Activated CD4-positive, alpha-beta T cell treated with anti-CD3 and anti-CD28 coated beads for 36 hours (primary cell): ENCODE measurements at places on chromosomes 2 and 18.

DNA sequence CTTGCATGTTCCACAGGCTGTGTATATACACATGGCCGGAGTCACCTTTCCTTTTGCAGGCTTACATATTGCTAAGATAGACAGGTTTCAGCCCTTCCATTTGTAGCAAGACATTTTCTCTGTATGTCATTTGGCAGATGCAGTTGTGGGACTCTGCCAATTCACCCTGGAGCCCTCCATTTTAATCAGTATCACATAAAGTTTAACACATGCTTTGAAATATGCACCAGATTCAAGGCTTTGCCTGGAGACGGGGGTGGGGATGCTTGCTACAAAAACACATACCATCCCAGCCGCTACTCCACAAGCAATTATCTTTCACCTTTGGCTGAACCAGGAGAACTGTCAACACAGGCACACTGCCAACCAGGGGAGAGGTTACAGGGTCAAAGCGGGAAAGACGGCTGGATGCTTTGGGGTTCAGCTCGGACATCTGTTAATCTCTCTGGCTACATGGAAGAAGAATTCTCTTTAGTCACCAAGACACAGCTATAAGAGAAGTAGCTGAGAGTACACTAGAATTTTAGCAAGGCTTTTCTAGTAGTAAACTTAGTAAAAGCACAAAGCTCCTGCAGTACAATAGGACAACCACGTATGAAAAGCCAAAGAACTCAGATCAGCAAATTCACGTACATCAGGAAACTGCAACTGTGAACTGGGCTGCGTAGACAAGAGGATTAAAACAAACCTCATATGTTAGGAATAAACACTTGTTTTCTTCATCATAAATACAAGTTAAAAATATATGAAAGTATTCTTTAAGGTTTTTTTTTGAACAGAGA, 130.9 kb downstream of the EXOC6B start:
- H3K27me3 ChIP-seq = no peaks in the 10 kb centered on the region
- peaks cover 2% of the 10 kb centered on the region for H3K36me3 ChIP-seq
- no peaks in the 10 kb centered on the region for H3K4me1 ChIP-seq
- H3K27ac ChIP-seq = no peak overlapping the region
- no peak for DNase-seq

GRCh38 chr2:133816037-133816436, 247.8 kb upstream of the NCKAP5 start:
- no peak for DNase-seq
- H3K36me3 ChIP-seq = no peaks in the 10 kb centered on the region
- no peak overlapping the region for H3K4me3 ChIP-seq
- H3K27ac ChIP-seq = no peak overlapping the region

DNA sequence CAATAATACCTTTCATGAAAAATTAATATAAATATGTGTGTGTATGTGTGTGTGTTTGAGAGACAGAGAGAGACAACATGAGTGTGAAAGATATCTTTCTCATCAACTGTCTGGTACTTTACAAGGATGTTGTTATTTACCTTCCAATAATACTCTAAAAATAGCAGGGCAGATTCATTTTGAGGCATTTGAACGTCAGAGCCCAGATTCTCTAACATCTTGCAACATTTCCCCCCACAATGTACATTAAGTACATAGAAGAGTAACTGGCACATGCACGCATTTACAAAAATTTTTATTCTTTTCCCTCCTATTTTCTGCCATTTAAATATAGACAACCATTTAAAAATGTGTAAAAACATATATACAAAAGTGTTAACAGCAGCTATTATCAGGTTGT, 100.9 kb downstream of the PID1 start:
- H3K27ac ChIP-seq = no peak overlapping the region
- H3K4me1 ChIP-seq = no peaks in the 10 kb centered on the region
- no peak overlapping the region for H3K4me3 ChIP-seq
- DNase-seq = no peak

- peaks cover 39% of the 10 kb centered on the region for H3K36me3 ChIP-seq
- no peaks in the 10 kb centered on the region for H3K27me3 ChIP-seq
- H3K4me1 ChIP-seq = peaks cover 15% of the 10 kb centered on the region
- no peak overlapping the region for H3K4me3 ChIP-seq
These were observed 34.7 kb downstream of the SPOPL start for GRCh38 chr2:138536302-138536701.

DNA sequence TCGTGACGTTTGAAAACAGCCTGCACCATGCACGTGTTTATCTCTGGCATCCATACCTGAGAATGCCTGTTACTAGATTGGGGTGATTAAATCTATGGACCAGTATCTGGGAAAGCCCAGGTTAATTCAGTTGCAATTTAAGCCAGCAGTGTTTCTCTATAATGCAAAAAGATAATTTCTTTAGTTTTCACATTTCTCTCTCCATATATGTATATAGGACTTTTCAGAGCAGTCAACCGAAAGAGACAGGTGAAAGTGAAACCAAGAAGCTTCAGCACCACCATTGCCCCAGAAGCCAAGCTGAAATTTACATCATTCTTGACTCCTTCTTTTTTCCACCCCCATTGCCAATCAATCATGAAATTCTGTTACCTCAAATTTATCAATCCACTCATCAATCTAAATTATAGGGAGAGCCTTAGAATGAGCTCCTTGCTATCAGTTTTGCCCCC, 2.7 kb upstream of the LRP2 start:
- H3K27me3 ChIP-seq = peaks cover 38% of the 10 kb centered on the region
- peaks cover 29% of the 10 kb centered on the region for H3K4me1 ChIP-seq
- H3K4me3 ChIP-seq = peak overlapping the region; percentile 86
- H3K36me3 ChIP-seq = peaks cover 3% of the 10 kb centered on the region

GRCh38 chr2:8389431-8390108, 292.3 kb upstream of the ID2 start:
- peaks cover 6% of the 10 kb centered on the region for H3K4me1 ChIP-seq
- DNase-seq = no peak
- peaks cover 3% of the 10 kb centered on the region for H3K36me3 ChIP-seq
- no peak overlapping the region for H3K27ac ChIP-seq
- H3K27me3 ChIP-seq = no peaks in the 10 kb centered on the region
- H3K4me3 ChIP-seq = no peak overlapping the region

- H3K36me3 ChIP-seq = no peaks in the 10 kb centered on the region
- H3K4me3 ChIP-seq = no peak overlapping the region
- H3K4me1 ChIP-seq = peaks cover 7% of the 10 kb centered on the region
- no peak for DNase-seq
These were observed 6.0 kb upstream of the ANKRD29 start for GRCh38 chr18:23668731-23669130.

- H3K36me3 ChIP-seq = peaks cover 14% of the 10 kb centered on the region
- H3K4me1 ChIP-seq = peaks cover 57% of the 10 kb centered on the region
- peak overlapping the region; percentile 90 for H3K27ac ChIP-seq
- no peak for DNase-seq
- H3K27me3 ChIP-seq = peaks cover 7% of the 10 kb centered on the region
- peak overlapping the region; percentile 70 for H3K4me3 ChIP-seq
These were observed 4.5 kb upstream of the IL18RAP start for GRCh38 chr2:102418421-102418961.

- DNase-seq = peak; percentile 56
- H3K27me3 ChIP-seq = peaks cover 19% of the 10 kb centered on the region
- peaks cover 13% of the 10 kb centered on the region for H3K4me1 ChIP-seq
These were observed 774 bp upstream of the FZD7 start for GRCh38 chr2:202032846-202033316.

DNA sequence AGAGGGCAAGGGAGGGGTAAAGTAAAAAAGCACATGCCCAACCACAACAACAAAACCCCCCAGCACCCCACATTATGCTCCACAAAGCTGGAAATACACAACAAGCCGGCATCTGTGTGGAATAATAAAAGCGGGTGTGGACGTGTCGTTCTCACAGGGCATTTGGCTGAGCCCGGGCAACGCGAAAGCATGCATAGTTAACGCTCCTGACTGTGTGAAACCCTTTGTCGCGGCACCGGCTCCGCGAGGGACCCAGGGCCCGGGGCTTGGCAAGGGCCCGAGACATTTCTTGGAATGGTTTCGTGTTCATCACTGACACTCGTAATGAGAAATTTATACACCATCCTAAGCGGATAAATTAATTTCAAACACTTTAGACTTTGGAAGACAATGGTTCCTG, 165.6 kb downstream of the INHBB start:
- H3K4me3 ChIP-seq = no peak overlapping the region
- H3K27me3 ChIP-seq = no peaks in the 10 kb centered on the region
- no peaks in the 10 kb centered on the region for H3K4me1 ChIP-seq
- H3K36me3 ChIP-seq = no peaks in the 10 kb centered on the region

GRCh38 chr2:224650815-224651439, 65.2 kb downstream of the CCDC195 start:
- no peaks in the 10 kb centered on the region for H3K36me3 ChIP-seq
- H3K27ac ChIP-seq = no peak overlapping the region
- H3K4me1 ChIP-seq = no peaks in the 10 kb centered on the region
- peaks cover 2% of the 10 kb centered on the region for H3K27me3 ChIP-seq
- no peak overlapping the region for H3K4me3 ChIP-seq
